ENCODE measurements at places on chromosomes 7 and 10.

- no peak for DNase-seq
Measured at GRCh38 chr10:116082206-116082605, 190.8 kb downstream of the GFRA1 start.

GRCh38 chr7:133359449-133359848 is 106.6 kb downstream of the EXOC4 start:
- no peak for DNase-seq

GRCh38 chr7:69780379-69780778 is 182.1 kb downstream of the AUTS2 start:
- no peak for DNase-seq

DNA sequence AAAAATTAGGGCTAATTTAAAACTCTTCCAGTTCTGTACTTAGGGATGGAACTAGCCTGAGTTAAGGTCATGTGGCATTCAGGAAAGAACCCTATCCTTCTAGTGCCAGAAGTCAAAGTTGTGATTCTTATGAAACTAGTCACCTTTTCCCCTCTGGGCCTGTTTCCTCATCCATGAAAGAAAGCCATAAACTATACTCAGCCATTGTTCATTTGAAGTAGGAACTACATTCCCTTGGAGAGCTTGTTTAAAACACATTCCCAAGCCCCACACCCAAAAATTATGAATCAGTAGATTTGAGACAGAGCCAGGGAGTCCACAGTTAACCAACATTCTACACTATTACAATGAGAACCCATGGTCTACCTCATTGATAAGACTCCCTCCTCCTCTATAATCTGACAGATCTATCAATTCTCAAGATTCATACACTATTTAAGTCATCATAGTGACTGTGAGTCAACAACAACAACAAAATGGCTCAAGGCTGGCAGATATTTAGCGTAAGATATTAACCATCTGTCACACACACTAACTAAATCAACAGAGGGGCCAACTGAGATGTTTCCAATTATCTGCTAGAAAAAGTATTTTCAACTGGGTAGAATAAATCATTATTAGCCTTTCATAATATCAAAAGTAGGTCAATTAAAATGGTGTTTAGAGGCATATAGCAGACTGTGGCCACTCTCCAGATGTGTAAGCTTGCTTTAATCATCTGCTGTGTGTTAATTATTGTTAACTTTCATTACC is 102.3 kb downstream of the SLC25A13 start:
- no peak for DNase-seq

GRCh38 chr7:5477723-5478531 is 54.3 kb upstream of the TNRC18 start:
- no peak for DNase-seq

DNA sequence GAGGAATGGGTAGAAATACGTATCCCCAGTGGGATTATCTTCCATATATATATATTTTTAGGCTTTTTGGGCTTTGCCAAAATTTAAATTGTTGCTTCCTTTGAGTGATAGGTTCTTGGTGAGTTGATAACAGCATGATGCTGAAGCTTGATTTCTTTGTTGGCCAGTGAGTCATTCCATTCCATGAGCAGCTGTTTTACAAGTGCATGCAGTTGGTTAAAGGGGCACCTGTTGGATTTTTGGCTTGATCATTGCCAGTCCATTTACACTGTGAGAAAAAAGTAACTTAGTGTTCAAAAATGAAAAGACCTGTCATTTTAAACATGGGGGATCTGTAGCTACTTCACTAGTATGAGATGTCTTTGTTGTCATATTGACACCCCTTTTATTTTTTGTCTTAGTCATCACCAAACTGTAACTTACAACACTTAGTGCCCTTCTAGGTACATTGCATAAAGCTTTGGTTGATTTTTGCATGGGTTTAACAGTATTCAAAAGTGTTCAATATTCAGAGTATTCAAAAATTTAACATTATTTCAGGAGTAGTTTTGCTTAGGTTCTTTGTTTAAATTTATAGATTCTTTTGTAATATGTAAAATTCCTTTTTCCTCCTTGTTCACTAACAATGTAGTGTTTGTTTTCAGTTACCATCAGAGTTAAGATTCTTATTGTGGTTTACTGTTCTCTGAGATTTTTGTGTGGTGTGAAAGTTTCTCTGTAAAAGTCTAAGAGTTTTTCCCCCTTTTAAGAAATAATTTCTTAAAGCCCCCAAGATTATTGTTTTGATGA is 8.8 kb downstream of the AKAP9 start:
- no peak for DNase-seq

- no peak for DNase-seq
Measured at GRCh38 chr10:1243486-1244234, 187.5 kb downstream of the WDR37 start.

- DNase-seq: no peak
Measured at GRCh38 chr10:44008270-44008916, 359.7 kb upstream of the ZNF32 start.

DNA sequence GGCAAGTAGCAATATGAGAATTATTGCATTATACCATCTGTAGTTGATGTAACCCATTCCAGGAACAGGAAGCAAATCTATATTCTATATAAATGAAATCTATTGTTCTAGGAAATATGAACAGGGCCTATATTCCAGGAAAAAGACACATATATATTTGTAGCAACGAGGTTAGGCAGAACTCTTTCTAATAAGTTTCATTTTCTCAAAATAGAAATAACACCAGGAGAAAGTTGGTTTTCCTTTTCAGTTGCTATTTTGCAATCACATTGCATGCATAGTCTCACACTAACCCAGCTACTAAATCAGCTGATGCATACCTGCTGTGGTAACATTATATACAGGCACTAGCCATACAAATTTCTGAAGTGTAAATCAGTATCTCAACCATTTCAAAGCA is 6.2 kb upstream of the IFIT2 start:
- DNase-seq: peak; percentile 66
